EH (cell line): ENCODE measurements at places on chromosomes 1 and 21.

- DNase-seq: peak; percentile 51
Observed at GRCh38 chr1:22763487-22764200, 53.0 kb downstream of the EPHB2 start.

GRCh38 chr1:17023102-17023501 is 11.4 kb upstream of the ATP13A2 start:
- no peak for DNase-seq

DNA sequence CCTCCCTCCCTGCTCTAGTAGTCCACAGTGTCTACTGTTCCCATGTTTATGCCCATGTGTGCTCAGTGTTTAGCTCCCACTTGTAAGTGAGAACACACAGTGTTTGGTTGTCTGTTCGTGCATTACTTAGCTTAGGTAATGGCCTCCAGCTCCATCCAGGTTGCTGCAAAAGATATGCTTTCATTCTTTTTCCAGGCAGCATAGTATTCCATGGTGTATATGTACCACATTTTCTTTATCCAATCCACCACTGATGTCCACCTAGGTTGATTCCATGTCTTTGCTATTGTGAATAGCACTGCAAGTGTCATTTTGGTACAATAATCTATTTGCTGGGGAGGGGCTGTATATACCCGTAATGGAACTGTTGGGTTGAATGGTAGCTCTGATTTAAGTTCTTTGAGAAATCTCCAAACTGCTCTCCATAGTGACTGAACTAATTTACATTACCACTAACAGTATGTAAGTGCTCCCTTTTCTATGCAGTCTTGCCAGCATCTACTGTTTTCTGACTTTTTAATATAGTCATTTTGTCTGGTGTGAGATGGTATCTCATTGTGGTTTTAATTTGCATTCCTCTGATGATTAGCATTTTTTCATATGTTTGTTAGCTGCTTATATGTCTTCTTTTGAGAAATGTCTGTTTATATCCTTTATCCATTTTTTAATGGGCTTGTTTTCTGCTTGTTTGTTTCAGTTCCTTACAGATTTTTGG is 191.9 kb upstream of the DMRTA2 start:
- DNase-seq: peak; percentile 68

DNA sequence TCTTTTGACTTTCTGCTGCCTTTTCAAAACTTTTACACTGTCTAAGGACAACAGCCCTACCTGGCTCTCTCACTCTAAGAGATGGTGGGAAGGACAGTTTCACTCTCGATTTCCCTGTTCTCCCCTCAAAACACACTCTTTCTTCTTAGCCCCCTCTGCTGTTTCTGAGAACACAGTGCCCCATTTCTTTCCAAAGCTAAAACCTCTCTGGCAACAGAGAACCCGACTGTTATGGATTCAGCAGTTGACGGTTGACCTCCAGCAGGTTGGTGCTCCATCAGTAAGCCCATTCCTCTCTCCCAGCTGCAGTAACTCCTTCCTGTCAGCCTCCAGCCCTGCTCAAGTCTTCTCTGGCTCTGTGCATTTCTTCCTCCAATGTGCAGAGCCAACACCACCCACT is 88.2 kb upstream of the ABCD3 start:
- DNase-seq: peak; percentile 53

DNA sequence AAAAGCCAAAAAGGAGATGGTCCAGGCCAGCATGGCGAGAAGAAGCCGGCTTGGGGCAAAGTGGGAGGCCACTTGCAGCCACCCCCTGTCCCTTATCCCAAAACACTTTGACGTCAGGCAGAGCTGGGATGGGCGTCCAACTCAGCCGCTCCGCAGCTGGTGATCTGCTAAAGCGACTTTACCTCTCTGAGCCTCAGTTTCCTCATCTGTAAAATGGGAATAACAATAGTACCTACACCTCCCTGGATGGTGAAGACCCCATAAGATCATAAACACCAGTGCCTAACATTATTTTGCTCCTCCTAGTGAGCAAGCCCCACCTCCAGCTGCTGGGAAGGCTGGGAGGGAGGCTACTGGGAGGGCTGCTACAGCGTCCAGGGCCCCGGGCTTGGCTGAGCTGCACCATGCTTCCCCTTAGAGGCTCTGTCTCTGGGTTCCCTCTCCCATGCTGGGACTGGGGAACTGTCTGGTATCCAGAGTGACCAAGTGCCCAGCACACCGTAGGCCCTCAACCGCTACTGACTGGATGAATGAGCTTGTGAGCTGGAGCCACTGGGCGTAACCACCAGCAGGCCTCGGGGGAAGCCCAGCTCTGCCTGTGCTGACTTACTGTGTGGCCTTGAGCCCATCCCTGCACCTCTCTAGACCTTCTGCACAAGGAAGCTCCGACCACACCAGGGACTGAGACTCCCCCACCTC is 18.3 kb downstream of the IFFO2 start:
- DNase-seq: peak; percentile 34

DNA sequence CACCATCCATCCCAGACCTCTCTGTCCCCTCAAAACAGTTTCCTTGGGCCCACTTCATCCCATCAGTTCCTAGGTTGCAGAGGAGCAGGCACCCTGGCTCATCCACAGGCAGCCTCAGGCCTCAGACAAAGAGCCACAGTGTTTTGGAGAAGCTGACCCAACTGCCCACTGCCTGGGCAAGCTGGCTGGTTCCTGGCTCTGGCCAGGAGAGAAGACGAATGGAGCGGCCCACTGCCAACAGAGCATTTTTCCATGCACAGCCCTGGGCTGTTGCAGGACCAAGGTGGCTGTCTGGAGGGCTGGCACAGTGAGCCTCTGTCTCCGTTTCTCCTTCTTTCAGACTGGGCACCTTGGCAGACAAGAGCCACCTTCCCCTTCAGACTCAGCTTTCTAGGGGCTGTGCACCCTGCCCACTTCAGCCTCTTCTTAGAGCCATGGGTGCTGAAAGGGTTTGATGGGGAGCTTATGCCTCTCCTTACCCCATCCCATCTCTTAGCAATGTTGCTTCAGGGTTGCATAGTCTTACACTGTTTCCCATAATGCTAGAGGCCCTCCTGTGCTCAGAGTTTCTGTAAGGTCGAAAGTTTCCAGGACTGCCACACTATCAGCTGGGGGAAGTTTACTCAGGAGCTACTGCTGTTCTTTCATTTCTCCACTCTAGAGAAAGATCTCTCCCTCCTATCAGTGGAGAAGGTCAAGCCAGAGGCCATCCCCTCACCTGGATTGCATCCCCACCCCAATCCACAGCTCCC is 973 bp downstream of the FMOD start:
- DNase-seq: no peak

GRCh38 chr1:21930629-21931170 is 6.4 kb downstream of the HSPG2 start:
- peak; percentile 41 for DNase-seq

GRCh38 chr1:116826818-116827606 is 72.8 kb downstream of the CD2 start:
- DNase-seq: peak; percentile 35

- DNase-seq: no peak
Observed at GRCh38 chr1:17564458-17565393, 25.2 kb downstream of the ARHGEF10L start.

DNA sequence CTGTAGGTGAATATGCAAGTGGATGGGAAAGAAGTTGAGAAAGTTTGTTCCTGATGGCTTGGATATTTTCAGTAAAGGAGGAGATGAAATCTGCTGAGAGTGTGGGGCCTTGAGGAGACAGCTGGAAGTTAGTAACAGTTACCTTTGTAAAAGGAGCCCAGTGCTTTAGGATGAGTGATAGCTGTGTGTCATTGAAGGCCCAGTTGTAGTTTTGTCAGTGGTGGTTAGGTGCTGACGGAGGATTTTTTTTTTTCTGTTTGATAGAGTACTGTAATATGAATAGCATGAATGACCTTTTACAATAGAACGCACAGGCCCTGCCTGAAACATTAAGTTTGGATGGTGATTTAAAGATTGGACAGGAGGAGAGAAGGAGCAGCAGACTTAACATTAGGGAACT is 33.3 kb downstream of the LRRC8D start:
- no peak for DNase-seq

DNA sequence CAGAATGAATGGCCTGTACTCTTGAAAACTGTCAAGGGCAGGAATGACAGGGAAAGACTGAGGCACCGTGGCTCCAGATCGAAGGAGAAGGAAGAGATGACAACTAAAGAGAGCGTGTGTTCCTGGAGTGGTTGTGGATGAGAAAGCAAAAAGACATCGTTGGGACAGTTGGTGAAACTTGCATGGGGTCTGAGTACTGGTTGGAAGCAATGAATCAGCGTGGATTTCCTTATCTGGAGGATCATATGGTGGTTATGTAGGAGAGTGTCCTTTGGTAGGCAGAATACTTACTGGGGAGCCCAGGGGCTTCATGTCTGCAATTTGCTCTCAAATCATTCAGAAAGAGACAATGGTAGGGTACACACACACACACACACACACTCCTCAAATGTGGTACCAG is 13.9 kb downstream of the LEMD1 start:
- no peak for DNase-seq

- DNase-seq: no peak
Observed at GRCh38 chr1:158005224-158005623, 11.8 kb downstream of the KIRREL1 start.

- DNase-seq: no peak
Observed at GRCh38 chr1:71745326-71745725, 537.0 kb downstream of the NEGR1 start.

GRCh38 chr21:31952828-31953227 is 80.0 kb downstream of the HUNK start:
- no peak for DNase-seq

- DNase-seq: peak; percentile 45
Observed at GRCh38 chr1:28313702-28314546, 14.9 kb upstream of the MED18 start.

- no peak for DNase-seq
Observed at GRCh38 chr1:153190373-153190772, 12.9 kb upstream of the LELP1 start.

DNA sequence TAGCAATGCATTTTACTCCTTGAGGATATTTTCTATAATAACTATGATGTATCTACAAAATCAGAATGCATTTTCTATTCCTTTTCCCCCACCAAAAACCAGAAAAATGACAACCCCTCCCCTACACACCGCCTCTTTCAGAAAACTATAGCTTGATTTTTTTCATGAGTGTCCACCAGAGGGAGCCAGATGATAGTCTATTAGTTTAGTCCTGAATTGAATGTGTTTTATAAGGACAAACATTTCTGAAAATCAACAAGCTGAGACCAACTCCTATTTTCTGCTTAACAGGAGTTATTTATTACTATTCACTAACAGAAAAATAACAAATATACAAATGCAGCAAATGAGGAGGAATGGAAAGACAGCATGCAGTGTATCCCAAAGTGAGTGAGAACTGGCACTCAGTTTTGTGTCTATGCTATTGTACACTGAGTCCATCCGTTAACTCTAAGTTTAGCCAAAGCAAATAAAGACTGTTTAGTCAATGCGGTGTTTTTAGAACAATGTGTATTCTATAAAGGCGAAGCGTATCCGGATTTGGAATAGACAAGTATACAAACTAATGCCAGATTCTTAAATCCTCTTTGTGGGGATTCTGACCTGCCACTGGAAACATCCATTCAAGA is 182.6 kb downstream of the VAV3 start:
- DNase-seq: peak; percentile 58

DNA sequence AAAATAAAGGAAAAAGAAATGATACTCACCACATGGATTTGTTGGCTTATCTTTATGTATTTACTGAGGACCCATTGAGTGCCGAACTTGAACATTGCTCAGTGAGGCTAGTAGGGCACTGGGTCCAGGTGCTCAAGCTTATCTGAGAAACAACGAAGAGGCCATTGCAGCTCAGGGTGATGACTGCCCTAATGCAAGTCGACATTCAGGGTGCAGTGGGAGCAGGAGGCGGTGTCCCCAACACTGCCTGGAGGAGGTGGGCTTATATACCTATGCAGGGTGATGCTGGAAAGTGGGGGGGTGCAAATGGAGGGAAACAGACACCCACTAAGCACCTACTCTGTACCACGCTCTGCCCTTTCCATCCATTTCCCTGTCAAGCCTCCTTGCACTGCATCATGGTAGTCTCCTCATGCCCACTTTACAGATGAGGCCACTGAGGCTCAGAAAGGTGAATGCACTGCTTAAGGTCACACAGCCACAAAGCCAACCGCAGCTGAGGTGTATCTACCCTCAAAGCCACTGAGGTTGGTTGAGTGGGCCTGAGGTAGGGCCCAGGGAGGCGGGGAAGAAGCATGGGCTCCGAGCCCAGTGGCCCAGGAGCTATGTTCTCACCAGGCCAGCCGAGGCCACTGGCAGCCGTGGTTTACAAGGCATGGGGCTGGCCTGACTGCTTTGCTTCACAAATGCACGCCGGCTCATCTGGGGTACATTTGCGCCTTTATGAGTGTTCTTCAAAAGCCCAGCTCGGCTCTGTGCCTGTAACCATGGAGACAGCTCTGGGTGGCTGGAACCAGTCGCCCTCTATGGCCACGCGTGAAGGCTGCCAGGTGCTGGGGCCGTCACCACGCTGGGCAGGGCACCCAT is 103.8 kb downstream of the EPHB2 start:
- DNase-seq: peak; percentile 45

DNA sequence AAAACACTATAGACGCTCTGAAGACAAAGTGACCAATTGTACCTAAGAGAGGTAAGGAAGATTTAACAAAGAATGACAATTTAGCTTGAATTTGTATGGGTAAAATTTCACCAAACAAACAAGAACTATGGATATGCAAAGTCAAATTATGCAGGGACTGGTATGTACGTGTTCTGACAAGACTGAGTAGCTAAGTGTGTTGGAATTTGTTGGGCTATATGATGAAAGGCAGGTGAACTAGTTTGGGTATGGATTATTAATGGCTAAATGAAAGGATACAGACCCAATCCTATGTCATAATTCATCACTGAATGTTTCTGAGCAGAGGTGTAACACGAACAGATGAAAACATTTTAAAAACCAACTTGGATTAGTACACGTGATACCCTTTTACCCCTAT is 7.6 kb downstream of the DNTTIP2 start:
- no peak for DNase-seq

DNA sequence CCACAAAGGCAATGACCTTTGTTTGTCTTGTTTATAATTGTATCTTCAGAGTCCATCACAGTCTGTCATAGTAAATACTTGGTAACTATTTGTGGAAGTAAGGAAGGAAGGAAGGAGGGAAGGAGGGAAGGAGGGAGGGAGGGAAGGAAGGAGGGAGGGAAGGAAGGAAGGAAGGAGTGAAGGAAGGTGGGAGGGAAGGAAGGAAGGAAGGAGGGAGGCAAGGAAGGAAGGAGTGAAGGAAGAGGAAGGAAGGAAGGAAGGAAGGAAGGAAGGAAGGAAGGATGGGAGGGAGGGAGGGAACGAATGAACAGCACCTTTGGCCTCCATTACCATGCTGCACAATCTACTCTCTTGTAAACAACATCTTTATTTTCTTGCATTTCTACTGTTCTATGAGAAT is 559.5 kb upstream of the PKN2 start:
- DNase-seq: no peak
